CD4-positive, alpha-beta T cell treated with Interleukin-12 subunit alpha and Interleukin-12 subunit beta, for 1 hour (primary cell): ENCODE measurements at places on chromosomes 6 and 20.
A peak's percentile ranks its signal among the peaks of the same experiment; 100 is the strongest.

DNA sequence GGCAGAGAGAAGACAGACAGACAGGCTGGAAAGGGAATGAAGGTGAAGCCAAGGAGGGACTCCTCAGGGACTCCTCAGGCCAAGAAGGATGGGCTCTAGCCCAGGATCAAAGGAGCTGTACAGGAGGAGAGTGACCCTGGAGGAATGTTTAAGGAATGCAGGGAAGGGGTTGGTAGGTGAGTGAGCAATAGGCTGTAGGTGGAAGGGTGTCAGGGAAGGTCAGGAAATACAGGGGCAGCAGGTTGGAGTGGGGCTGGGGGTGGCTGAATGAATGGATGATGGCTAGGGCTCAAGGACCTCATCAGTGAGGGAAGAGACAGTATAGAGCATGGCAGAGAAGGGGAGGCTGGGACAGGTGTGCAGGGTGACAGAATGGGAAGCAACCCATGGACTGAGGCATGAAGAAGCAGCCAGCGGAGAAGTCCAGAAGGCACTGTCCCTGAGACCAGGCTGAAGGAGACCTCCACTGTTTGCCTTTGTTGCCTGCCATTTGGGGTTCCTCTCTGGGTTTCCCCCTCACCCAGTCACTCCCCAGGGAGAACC is 13.2 kb downstream of the SYNGAP1 start:
- DNase-seq = no peak

DNA sequence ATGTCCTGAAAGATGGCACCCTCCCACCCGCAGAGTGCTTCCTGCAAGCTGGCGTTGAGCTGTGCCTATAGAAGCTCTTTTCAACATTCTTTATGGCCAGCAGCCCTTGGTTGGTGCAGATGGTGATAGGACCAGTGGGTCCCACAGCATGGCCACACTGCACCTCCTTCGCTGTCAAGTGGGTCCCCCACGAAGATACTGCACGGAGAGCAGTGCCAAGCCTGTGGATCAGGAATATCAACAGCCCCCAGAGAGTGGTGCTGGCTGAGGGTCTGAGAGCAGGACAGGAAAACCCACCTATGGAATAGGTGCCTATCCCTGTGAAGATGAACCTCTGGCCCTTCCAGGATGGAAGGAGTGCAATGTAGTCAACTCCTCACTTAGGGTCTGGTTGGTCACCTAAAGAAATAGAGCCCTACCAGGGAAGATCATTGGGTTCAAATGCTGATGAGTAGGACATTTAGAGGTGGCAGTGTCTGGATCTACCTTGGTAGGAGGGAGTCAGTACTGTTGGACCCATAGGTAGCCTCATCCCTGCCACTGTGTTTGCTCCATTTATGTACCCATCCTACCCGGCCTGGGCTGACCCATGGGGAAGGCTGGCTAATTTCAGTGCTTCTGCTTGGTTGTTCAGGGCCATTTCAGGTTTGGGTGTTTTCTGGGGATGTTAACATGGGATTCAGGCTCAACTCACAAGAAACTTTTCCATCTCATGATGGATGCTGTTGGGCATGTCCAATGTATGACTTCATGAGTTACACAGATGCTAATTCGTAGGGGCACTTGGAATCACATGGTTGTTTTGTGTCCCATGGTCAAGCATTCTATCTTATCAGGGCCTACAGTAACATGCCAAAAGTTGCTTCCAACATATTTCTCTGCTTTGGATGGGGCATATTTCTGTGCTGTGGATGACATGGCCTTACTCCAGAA is 33.4 kb upstream of the MICB start:
- no peak for DNase-seq

GRCh38 chr6:117074672-117075071 is 190.7 kb upstream of the VGLL2 start:
- no peak for DNase-seq

DNA sequence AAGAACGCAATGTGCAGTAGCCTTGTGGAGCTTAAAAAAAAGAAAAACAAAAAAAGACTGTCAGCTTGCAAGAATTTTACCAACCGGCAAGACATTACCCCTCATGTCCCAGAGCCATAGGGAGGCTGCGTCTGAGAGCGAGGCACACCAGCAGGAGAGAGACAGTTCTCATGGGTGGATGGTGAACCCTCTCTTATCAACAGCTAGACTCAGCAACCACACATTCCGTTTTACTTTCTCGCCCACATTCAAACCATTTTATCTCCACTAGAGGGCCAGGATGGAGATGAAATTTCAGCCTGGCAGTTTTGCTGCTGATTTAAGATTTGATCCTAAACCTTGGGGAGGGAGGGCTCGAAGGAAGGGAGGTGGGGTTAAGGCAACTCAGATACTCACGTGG is 247.0 kb downstream of the ATXN1 start:
- peak; percentile 66 for DNase-seq

GRCh38 chr6:27599859-27600532 is 127.1 kb upstream of the ZNF184 start:
- no peak for DNase-seq

- no peak for DNase-seq
These were observed 46.9 kb upstream of the DACT2 start for GRCh38 chr6:168366473-168366872.

GRCh38 chr20:44803383-44803941 is 6.9 kb downstream of the RIMS4 start:
- no peak for DNase-seq

DNA sequence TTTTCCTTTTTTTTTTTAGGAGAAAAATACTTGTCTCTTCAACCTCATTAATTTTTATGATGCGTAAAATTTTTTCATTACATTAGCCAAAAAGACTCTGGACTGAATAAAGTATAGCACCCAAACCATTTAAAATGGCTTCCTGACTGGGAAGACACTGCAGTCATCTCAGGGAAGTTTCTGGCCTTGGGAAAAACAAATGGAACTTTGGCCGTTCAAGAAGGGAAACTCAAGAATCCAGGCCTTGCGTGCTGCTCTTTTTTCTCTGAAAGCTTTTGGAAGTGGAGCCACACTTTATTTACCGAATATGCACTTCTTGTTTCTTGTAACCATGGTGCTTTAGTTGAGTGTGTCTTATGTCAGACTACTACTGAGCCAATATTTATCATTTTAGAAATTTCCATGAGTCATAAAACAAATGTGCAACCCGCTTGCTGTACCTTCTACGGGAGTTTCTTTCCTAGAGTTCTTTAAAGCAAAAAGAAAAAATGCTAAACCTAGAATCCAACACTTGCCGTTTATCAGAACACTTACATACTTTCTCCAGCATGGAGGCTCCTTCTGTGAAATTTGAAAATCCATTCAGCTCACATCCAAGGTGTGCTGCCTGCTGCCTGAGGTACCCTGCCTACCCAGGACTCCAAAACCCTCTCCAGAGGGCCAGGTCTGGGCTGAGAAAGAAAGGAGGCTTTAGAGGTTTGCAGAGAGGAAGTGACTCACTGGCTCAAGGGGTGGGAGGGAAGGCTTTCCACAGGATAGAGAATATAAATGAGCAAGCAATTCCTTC is 11.5 kb upstream of the DSTN start:
- no peak for DNase-seq

DNA sequence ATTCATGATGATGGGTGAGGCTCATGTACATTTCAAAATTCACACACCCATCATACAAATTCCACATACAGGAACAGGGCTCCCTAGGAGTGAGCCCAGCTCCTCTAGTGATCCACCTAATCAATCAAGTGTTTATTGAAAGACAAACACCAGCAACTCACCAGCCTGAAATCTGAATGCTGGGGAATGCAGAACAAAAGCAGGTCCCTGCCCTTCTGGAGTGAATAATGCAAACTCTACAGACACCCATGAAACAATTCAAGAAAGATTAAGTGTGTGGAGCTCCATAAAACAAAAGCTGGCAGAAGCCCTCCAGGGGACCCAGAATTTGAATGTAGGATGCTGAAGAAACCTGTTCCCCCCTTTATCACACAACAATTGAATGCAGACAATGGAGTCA is 396.7 kb upstream of the JARID2 start:
- DNase-seq = no peak

GRCh38 chr6:84278321-84278998 is 51.0 kb upstream of the CEP162 start:
- DNase-seq = no peak

DNA sequence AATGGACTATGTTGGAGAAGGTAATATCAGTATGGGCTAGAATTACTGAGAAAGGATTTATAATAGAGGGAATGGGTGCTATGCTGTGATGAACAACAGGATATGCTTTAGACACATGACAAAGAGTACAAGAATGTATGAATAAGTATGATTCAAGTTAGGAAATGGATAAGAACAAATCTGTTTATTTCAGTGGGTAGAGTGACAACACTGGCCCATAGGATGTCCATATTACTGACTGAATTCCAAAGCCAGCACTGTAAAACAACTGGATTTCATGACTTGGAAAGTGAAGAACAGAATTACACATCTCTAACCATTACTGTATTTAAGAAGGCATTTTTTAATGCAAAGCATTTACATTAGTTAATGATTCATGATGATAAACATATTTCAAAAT is 35.9 kb downstream of the EPM2A start:
- DNase-seq = no peak

DNA sequence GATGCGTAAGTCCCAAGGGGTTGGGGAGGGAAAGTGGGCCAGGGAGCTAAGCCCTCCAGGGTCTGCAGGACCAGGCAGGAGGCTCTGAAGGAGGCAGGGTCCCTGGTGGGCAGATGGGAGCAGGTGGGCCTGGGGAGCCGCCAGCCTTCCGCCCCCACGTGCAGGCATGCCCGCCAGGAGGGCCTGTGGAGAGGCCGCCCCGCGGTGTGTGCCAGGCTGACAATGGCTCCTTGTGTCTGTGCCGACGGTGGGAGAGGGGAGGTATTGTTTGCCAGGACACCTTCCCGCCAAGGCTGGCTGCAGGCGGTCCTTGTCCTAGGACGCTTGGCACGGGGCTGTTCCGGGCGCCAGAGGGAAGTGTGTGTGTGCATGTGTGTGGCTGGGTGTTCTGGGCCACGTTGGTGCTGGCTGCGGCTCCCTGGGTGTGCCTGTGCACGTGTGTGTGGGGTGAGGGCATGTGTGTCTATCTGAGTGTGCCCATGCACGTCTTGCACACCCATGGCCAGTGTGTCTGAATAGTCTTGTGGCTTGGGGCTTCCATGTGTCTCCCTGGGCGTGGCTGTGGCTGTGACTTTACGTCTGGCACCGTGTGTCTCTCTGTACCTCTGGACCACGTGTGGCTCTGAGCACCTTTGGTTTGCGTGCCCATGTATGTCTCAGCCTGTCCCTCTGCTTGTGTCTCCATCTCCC is 153.0 kb downstream of the CEBPB start:
- DNase-seq = no peak

GRCh38 chr20:18717062-18717461 is 96.5 kb upstream of the SCP2D1 start:
- DNase-seq = no peak

DNA sequence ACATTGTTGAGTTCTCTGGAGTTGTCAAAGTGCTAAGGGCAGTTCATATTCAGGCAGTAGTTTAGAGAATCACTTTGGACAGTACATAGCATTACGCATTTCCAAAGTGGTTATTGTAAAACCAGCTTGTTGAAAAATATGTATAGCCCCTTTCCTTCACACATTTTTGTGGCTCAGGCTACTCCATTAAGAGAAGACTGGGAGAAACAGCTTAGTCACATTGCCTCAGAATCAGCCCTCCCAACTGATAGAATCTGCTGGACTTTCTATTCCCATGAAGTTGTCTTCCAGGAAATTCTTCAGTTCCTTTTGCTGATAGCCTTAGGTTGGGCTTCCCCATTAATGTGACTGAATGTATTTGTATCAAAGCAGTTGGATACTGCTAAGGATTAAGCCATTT is 39.5 kb upstream of the HDGFL1 start:
- no peak for DNase-seq

DNA sequence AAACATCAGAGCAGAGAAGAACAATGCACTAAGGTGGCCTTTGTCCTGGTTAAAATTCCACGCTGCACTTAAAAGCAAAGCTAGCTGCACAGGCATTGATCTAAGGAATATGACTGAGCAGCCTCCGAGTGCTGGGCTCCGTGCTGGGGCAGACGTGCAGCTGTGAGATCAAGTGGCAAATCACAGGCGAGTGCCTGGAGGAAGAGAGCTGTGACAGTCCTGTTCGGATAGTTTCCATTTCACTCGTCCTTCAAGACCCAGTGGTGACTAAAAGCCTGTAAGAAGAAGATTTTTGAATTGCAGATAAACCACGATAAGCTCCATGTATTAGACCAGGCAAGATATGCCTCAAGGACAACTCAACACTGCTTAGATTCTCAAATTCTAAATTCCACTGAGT is 247.9 kb downstream of the ANKRD60 start:
- DNase-seq = no peak

DNA sequence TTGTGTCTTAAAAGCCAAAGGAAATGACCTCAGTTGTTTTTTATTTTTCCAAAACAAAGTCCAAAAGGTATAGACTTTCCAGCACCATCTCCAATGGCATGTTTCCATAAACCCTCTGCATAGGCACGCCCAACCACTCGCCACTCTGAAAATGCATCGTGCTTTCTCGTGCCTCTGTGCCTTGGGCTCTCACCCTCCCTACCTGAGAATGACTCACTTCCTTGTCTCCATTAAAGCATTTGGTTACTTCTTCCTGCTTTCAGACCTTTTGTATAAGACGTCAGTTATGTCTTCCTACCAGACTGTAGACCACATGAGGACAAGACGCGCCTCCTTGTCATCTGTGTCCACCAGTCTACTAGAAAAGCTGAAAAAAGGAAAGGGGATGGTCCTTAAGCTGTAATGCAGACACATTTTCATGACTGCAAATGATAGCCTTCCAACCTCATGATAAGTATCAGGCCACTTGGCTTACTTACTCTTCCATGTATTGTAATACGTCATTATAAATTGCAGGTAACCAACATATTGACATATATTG is 61.2 kb upstream of the CDYL start:
- no peak for DNase-seq

GRCh38 chr6:150732765-150733539 is 132.6 kb upstream of the MTHFD1L start:
- no peak for DNase-seq

GRCh38 chr6:24691550-24691949 is 24.7 kb downstream of the ACOT13 start:
- DNase-seq = no peak

DNA sequence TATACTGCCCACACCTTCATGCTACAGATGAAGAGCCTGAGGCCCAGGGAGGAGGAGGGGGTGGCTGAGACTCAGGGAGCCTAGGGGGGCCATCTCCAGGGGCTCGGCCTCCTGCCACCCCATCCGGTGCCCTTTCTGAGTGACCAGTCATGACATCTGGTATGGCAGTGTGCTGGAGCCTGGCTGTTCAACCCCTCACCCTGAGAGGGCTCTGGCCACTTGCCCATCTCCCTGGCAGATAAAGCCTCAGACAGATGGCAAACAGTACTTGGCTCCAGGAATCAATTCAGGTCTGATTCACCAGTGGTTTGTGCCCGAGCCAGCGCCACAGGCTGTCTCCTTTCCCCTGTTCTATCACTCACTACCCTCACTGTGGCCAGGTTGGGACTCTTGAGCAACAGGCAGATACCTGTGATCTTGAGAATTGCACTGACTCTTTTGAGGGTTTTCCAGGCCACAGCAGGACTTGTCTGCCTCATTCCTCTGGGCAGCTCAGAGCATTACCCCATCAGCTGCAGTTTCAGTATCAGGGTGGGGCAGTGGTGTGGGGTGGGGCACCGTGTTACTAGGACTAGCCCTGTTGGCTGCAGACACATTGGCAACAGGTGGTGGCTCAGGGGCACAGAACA is 22.8 kb downstream of the SRSF3 start:
- DNase-seq = no peak

GRCh38 chr6:43231053-43231452 is 1.8 kb upstream of the DNPH1 start:
- DNase-seq = no peak

- no peak for DNase-seq
These were observed 49.8 kb downstream of the KCTD20 start for GRCh38 chr6:36492621-36493020.

GRCh38 chr20:11128721-11129120 is 454.9 kb upstream of the JAG1 start:
- no peak for DNase-seq
